Stimulated activated CD8-positive, alpha-beta memory T cell treated with anti-CD3 and anti-CD28 coated beads, Interleukin-15, amount 100 ng/mL, for 4 hours (primary cell): ENCODE measurements at places on chromosomes 4 and X.

GRCh38 chrX:132665676-132666075 is 176.8 kb upstream of the MBNL3 start:
- no peak for DNase-seq

GRCh38 chr4:90904021-90904420 is 776.8 kb downstream of the CCSER1 start:
- DNase-seq, result no peak

- no peak for DNase-seq
These were observed 342.8 kb downstream of the DHX15 start for GRCh38 chr4:24241511-24241910.

DNA sequence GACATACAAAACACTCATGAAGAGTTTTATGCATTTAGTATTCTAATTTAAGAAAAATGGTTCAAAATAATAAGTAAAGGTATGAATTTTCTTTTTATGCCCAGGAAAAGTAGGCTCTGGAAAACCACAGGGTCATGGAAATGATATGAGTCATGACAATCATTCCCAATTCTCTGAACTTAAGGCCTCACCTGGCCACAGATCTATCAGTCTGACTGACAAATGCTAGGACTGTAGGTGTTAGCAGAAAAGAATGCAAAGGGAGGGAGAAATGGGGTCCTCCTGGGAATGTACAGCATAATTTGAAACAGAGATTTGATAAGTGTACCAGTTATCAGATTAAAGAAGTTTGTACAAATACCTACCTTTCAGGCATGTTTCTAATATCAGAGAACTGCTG is 270.5 kb upstream of the ARSJ start:
- DNase-seq, result no peak

- no peak for DNase-seq
These were observed 188.4 kb downstream of the SLC7A11 start for GRCh38 chr4:138053641-138054301.

- no peak for DNase-seq
These were observed 11.4 kb upstream of the S100G start for GRCh38 chrX:16638533-16638932.

DNA sequence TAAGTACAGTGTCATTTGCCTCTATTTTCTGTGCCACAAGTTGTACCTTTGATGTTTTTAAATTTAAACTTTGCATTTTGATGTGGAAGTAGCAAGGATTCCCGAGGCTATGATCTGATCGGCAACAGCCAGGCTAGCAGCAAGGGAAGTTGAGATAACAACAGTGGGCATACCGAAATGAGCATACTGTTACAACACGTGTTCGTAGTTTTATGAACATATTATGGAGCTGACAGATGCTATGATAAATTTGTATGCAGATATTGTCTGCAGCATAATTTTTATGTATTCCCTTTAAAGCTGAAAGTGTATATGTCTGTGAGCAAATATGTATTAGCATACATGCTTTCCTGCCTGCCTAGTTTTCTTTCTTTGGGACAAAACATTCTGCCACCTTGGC is 306.1 kb downstream of the PCDH7 start:
- no peak for DNase-seq

DNA sequence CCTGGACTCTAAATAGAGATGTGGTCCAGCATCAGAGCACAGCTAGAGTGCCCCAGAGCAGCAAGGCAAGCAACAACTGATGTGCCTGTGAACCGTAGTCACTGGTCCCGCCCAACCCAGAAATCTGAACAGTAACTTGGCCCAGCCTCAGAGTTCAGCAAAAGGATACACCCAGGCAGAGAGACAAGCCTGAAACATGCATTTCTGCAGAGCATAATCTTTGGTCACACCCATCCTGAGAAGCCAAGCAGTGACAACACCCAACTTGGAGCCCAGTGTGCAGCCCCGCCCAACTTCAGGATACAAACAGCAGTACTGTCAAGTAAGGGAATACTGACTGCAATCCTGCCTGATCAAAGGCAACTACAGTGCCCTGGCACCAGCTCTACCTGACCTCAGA is 78.9 kb downstream of the CCDC160 start:
- no peak for DNase-seq

- no peak for DNase-seq
These were observed 166.5 kb downstream of the PJA1 start for GRCh38 chrX:68998716-68999115.

- DNase-seq, result no peak
These were observed 2.3 kb upstream of the RGS12 start for GRCh38 chr4:3290476-3290875.

DNA sequence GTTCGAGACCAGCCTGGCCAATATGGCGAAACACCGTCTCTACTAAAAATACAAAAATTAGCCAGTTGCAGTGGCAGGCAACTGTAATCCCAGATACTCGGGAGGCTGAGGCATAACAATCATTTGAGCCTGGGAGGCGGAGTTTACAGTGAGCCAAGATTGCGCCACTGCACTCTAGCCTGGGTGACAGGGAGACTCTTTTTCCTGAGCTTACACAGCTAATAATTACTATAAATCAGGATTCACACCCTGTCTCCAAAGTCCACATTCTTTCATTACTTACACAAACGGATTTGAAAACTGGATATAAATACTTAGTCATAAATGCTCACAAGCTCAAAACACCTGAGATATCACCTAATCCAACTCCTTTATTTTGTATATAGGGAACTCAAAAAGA is 151.6 kb downstream of the LRBA start:
- no peak for DNase-seq

DNA sequence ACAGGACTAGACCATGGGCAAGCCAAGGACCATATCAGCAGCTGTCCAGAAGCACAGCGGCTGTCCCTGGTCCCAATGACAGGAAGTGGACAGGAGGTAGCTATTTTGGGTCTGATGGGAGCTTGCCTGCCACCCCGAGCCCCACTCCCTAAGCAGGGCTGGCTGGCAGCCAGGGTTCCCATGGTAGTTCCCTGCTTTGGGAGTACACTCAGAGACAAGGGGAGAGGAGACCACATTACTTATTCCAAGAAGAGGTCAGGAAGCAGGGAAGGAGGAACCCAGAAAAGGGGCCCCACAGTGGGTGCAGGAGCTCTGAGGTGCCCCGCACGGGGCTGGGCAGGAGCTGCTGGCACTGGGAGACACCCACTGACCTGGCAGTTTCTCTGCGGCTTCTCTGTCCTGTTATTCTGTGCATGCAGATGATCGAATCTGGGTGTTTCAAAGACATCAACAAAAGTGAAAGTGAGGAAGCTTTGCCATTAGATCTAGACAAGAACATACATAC is 36.3 kb downstream of the HTT-AS start:
- no peak for DNase-seq

- no peak for DNase-seq
These were observed 56.5 kb upstream of the PPARGC1A start for GRCh38 chr4:23946299-23946698.

DNA sequence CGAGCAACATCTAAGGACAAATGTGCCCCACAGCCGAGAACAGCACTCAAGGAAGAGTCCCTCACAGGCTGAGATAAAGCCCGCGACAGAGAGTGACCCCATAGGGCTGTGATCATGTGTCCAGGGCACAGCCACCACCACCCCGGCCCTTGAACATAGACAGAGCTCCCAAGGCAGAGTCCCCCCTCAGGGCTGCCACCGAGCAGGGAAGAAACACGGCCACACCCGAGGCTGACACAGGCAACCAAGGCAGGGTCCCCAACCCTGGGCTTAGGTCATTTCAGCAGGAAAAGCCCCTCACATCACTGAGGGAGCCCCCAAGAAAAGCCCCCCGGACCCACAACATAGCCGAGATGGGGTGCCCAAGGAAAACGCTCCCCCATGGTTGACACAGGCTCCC is 463 bp downstream of the CT45A10 start:
- no peak for DNase-seq

DNA sequence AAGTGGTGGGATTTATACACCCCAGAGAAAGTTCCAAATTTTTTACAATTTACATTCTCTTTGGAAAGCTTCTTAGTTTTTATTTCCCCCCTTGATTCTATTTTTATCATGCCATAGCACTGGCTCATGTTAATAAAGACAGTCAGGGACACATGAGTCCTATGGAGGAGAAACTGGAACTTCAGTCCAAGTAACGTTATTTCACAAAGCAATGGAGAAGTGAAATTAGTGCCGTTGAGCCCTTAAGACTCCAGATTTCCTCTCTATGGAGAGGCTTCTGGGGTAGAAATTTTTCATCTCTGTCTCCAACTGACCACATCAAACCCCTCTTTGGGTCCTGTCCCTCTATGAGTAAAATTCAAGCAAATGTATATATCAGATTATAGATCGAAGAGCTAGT is 12.8 kb upstream of the TASL start:
- no peak for DNase-seq

GRCh38 chrX:9557521-9557920 is 92.7 kb downstream of the TBL1X start:
- DNase-seq, result no peak

- DNase-seq, result no peak
These were observed 412.8 kb downstream of the PRDM5 start for GRCh38 chr4:120509719-120510118.

- no peak for DNase-seq
These were observed 91.7 kb upstream of the ADRA2C start for GRCh38 chr4:3674479-3674851.

DNA sequence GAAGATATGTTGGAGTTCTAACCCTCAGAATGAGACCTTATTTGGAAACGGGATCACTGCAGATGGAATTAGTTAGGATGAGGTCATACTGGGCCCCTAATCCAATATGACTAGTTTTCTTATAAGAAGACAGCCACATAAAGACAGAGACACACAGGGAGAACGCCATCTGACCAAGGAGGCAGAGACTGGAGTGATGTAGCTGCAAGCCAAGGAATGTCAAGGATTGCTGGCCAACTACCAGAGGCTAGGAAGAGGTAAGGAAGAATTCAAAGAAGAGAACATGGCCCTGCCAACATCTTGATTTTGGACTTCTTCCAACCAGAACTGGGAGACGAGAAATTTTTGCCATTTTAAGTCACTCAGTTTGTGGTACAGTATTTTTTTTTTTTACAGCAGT is 152.8 kb upstream of the DIPK2B start:
- no peak for DNase-seq

- no peak for DNase-seq
These were observed 28.3 kb upstream of the AP1S2 start for GRCh38 chrX:15882704-15883539.

DNA sequence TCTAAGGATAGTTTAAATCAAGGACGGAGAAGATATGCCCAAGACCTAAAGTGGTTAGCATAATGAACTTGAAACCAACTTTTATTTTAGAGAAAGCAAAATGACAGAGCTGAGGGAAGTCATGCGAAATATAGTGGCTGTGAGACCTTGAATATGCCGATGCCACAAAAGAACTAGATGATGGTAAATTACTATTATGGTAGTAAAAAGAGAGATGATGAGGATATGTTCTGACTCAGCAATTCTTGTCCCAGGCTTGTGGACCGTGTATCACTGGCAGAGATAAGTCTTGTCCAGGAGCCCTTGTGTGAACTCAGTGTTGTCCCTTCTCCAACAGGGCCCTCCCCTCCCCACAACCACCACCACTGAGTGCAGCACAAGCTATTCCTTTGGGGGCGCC is 1605.6 kb upstream of the TENM3 start:
- DNase-seq, result no peak

GRCh38 chr4:38268108-38268820 is 308.1 kb downstream of the PTTG2 start:
- no peak for DNase-seq

DNA sequence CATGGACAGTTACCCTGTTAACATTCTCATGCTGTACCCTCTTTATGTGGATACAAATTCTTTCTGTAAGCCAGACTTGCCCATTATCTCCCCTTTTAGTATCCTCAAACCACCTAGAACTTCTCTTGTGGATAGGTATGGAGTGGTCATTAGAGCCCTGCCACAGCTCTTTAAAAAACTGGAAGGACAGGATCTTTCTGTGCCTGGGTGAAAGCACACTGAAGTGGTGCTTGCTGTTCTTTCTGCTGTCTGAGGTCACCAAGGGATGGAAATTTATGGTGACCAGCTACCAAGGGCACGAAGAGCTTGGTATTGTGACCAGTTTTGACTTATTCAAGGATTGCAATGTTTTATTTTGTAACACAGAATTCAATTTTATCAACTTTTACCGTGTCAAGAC is 344.2 kb downstream of the CBLL2 start:
- DNase-seq, result no peak

DNA sequence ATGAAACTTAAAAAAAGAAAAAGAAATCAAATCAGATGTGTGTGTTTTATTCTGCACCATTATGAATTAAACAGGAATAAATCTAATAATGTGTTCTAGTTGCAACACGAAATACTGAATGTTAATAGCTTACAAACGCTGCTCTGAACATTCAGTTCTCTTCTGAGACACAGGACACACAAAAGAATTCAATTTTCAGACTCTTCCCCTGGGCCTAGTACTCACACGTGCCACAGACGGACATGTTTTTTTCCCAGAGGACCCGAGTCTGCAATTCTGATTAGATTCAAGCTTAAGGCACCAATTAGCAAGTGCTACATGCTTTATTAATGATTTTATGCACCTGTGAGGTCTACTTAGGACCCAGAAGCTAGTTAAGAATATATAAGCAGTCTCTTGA is 20.5 kb downstream of the C4orf54 start:
- DNase-seq, result no peak

- no peak for DNase-seq
These were observed 18.3 kb downstream of the ALPK1 start for GRCh38 chr4:112315446-112315845.

DNA sequence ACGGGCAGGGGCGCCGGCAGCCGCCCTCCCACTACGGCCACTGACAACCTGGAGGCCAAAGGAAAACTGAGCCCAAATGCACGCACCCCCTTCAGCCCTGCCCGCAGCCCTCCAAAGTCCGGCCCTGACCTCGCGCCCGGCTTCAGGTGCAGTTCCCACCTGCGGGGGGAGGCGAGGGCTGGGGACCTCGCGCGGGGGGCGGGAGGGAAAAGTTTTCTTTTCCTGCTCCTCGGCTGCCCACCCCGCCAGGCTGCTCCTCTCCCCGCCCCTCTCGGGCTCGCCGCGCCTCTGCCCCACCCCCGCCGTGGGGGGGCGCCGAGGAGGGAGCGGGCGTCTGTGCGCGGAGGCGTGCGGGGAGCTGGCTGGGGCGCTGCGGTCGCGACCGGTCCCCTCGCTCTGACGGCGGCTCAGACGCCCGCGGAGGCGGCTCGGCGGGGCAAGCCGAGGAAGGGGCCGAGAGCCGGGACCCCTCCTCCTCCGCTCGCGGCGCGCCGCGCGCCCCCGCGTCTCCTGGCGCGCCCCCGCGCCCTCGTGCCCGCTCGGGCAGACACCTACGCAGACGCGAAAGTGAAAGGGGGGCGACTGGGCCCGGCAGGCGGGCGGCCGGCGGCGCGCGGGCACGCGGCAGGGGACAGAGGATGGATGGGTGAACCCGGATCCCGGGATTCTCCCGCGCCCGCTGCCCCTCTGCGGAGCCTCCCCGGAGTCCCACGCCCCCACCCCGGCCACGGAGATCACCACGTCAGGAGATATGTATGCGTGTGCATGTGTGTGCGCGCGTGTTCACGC is 3.1 kb upstream of the NR3C2 start:
- peak; percentile 64 for DNase-seq

DNA sequence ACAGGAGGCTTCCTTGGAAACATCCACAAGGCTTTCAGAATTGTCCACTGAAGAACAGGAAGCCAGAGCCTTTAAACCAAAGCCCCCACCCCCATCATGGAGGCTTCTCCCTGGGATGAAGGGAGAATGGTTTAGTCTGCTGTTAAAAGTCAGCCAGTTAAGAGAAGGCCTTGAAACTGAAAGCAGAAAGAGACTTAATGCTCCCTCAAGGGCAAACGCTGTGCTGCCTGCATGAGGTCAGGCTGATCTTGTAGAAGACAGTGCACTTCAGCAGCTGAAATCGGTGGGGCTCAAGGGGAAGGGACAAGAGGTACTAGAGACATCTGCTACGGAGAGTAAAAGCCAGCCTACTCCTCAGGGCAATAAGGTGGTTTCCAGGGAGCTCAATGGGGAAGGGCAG is 69.0 kb downstream of the HPRT1 start:
- no peak for DNase-seq
